Type B pancreatic cell (in vitro differentiated cells): ENCODE measurements at places on chromosomes 6 and 20.
A peak's percentile ranks its signal among the peaks of the same experiment; 100 is the strongest.

GRCh38 chr20:50394569-50394968 lies 115.6 kb upstream of the PTPN1 start:
- H3K4me3 ChIP-seq, result no peak overlapping the region
- no peaks in the 10 kb centered on the region for H3K27me3 ChIP-seq
- H3K36me3 ChIP-seq, result no peaks in the 10 kb centered on the region
- H3K27ac ChIP-seq, result no peak overlapping the region
- no peak for DNase-seq

DNA sequence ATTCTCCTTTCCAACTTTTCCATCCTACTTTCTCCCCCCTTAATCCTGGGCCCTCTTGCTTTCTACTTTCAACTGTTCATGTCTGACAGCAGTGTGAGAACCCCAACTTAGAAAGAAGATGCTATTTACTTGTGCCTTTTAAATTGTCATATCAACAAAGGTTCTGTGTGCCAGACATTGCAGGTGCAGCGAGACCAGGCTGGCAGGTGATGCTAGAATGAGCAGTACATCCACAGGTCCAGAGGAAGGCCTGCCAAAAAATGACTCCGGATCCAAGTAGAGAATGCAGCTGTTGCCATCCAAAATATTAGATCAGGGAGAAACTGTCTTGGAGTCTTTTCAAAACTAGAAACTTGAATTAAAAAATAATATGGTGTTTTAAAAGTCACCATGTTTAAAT lies 510.5 kb downstream of the LMBRD1 start:
- no peaks in the 10 kb centered on the region for H3K27me3 ChIP-seq
- H3K36me3 ChIP-seq, result no peaks in the 10 kb centered on the region
- no peak for DNase-seq
- no peaks in the 10 kb centered on the region for H3K4me1 ChIP-seq

- peaks cover 41% of the 10 kb centered on the region for H3K27me3 ChIP-seq
- H3K36me3 ChIP-seq, result no peaks in the 10 kb centered on the region
- H3K4me1 ChIP-seq, result peaks cover 9% of the 10 kb centered on the region
- DNase-seq, result no peak
- H3K4me3 ChIP-seq, result no peak overlapping the region
Observed at GRCh38 chr20:46232539-46232938, 75.8 kb downstream of the CDH22 start.

DNA sequence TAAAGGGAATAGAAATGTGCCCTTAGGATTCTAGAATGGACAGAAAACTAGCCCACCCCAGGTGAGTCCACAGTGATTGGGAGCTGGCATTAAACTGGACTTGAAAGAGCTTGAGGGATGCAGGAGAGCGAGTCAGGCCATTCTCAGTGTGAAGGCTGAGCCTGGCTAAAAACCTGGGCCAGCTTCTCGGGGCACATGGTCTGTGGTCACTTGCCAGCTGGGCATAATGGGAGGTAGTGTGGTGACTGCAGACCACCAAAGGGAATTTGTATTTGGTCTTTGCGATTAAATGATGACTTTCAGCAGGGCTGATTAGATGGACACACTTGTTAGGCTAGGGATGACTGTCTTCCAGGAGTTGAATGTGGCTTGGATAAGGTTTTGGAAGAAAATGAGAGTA lies 71.3 kb downstream of the TULP4 start:
- no peak for DNase-seq
- peaks cover 5% of the 10 kb centered on the region for H3K4me1 ChIP-seq
- H3K27me3 ChIP-seq, result no peaks in the 10 kb centered on the region
- peaks cover 4% of the 10 kb centered on the region for H3K36me3 ChIP-seq

GRCh38 chr6:2818593-2818992 lies 23.1 kb downstream of the SERPINB1 start:
- H3K27ac ChIP-seq, result peak overlapping the region; percentile 37
- no peak overlapping the region for H3K4me3 ChIP-seq
- H3K27me3 ChIP-seq, result peaks cover 2% of the 10 kb centered on the region
- peaks cover 9% of the 10 kb centered on the region for H3K36me3 ChIP-seq

DNA sequence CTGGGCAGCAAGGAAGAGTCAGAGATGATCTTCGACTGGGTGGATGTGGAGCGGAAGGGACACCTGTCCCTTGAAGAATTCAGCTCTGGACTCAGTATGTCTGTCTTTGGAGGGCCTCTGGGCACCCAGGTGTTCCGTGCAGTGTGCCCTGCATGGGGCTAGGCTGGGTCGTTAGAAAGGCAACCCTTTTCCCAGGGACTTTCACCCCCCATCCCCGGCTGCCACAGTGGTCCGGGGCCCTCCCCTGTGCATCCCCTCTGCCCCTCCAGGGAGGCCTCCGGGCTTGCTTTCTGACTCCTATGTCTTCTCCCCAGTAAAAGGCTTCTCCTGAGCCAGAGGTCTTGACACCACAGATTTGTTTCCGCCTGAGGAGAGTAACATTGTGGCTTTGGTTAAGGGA lies 16.2 kb downstream of the RAB44 start:
- no peak overlapping the region for H3K4me3 ChIP-seq
- H3K27ac ChIP-seq, result no peak overlapping the region
- H3K4me1 ChIP-seq, result no peaks in the 10 kb centered on the region
- DNase-seq, result no peak
- no peaks in the 10 kb centered on the region for H3K36me3 ChIP-seq

- no peak within 1 kb of the TSS for H3K27ac ChIP-seq
- peak within 1 kb of the TSS; percentile 86 for H3K4me3 ChIP-seq
Observed at GRCh38 chr6:99993533-99994251, at the start of gene MCHR2. Gene MCHR2 (minus strand): TSS chr6:99994223. CDS start chr6:99956147, 38,076 bp downstream.

DNA sequence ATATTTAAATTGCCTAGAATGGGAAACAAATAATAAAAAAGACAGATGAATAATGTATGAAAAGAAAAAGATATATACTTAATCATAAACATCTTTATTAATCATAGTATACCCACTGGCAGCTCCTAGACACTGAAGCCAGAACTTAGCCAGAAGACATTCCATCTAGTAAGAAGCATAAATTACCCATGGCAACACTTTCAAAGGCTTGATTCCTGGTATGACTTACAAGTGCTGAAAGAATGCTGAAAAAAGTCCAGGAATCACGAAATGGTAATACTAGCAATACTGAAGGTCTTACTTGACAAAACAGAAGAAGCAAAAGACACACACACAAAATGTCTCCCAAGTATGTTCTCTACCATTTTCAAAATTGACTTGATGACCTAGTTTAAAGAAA lies 38.0 kb downstream of the RWDD2A start:
- H3K27me3 ChIP-seq, result no peaks in the 10 kb centered on the region
- DNase-seq, result no peak
- H3K4me1 ChIP-seq, result no peaks in the 10 kb centered on the region
- H3K36me3 ChIP-seq, result no peaks in the 10 kb centered on the region

DNA sequence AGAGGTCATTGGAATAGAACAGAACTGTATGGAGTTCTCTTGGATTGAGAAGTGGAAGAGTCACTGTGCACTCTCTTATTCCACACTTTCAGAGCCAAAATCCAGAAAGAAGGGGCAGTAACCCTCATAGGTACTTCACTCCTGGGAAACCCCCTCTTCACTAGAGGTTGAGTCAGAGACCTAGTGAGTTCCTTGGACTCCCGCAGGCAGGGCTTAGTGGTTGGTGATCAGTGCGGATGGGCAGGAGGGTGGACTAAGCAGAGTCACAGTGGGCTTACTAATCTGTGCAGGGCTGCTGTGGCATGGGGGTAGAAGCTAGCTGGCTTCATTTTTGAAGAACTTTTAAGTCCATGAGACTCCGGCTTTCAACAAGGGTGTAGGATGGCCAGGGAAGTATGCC lies 95.0 kb upstream of the MLN start:
- H3K27ac ChIP-seq, result no peak overlapping the region
- peaks cover 28% of the 10 kb centered on the region for H3K4me1 ChIP-seq
- H3K27me3 ChIP-seq, result peaks cover 19% of the 10 kb centered on the region
- H3K4me3 ChIP-seq, result no peak overlapping the region
- no peaks in the 10 kb centered on the region for H3K36me3 ChIP-seq
- DNase-seq, result no peak

DNA sequence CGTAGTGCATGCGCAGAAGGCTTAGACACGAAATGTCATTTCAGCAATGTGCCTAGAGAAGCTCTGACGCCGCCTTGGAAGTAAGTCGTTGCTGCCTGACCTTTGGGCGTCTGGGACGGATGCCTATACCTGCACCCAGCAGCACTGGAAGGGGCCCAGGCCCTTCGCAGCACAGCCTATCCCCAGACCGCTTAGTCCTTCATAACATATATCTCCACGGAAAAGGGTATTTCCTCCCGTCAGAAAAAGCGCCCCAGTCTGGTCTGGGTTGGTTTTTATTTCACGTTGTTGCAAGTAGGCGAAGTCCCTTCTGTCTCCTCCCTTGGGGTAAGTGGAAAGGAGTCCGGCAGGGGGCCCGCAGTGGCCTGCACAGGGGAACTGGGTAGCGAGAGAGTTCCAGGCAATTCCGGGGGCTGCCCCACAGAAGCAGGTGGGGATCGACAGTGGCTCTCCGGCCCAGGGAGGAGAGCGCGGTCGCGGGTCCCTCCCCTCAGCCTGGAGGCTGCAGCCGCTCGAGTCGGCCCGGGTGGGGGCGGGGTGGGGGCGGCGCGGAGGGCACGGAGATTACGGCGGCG lies 559 bp upstream of the EYA4 start:
- H3K27me3 ChIP-seq, result peaks cover 60% of the 10 kb centered on the region
- peak; percentile 75 for DNase-seq
- H3K27ac ChIP-seq, result peak overlapping the region; percentile 72
- H3K4me3 ChIP-seq, result peak overlapping the region; percentile 93

DNA sequence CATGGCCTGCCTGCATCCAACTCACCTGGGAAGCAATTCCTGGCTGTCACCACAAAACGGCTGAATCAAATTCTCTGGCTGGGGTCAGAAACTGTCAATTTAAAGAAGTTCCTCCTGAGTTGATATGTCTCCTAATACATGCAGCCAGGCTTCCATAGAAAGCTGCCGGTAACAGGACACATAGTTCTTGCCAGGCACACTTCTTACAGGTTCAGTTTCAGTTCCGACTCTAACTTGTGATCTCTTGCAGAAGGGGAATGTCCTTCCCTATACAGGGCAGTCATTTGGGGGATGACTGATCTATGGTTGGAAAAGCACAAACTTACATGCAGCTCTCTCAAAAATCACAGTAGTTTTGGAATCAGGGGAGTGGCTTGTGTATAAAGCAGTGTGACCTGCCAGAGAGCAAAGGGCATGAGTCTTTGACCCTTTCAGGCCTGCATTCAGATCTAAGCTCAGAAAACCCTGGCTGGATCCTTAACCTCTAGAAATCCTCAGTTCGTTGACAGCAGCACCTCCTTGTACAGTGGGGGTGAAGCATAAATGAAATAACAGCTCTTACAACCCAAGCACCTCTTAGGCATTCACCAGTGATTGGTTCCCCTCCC lies 195.6 kb downstream of the SCP2D1 start:
- no peak overlapping the region for H3K4me3 ChIP-seq
- H3K27ac ChIP-seq, result no peak overlapping the region
- peaks cover 18% of the 10 kb centered on the region for H3K27me3 ChIP-seq

DNA sequence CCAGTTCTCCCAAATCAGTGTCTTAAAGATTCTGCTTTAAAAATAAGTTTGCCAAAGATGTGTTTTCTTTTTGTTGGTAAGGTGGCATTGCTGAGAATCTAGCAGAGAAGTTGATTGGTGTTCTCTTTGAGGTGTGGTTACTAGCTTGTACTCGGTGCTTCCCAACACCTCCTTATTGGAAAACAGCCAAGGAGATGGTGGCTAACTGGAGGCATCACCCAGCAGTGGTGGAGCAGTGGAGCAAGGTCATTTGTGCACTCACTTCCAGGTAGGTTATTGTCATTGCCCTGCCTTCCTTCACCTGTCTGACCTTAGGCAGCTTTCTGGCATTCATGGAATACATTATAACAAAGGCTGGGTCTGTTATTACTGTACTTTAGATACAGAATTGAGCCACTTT lies 26.7 kb downstream of the RALGAPB start:
- no peak for DNase-seq
- H3K36me3 ChIP-seq, result peaks cover 35% of the 10 kb centered on the region
- no peak overlapping the region for H3K27ac ChIP-seq
- H3K4me1 ChIP-seq, result no peaks in the 10 kb centered on the region

- no peaks in the 10 kb centered on the region for H3K27me3 ChIP-seq
- no peak overlapping the region for H3K4me3 ChIP-seq
- no peaks in the 10 kb centered on the region for H3K36me3 ChIP-seq
- H3K4me1 ChIP-seq, result peaks cover 14% of the 10 kb centered on the region
Observed at GRCh38 chr6:104519566-104519965, 340.2 kb downstream of the HACE1 start.
